Activated T-cell treated with anti-CD3 and anti-CD28 coated beads, Interleukin-2, amount 50 U/mL, for 72 hours (primary cell): ENCODE measurements at places on chromosomes 3 and 15.

GRCh38 chr3:5045961-5046360 lies 66.7 kb downstream of the BHLHE40 start:
- DNase-seq = no peak

- no peak for DNase-seq
Measured at GRCh38 chr3:59731943-59732342, 682.1 kb upstream of the CFAP20DC start.

- DNase-seq = peak; percentile 55
Measured at GRCh38 chr15:90818251-90819210, 49.9 kb upstream of the FURIN start.

- DNase-seq = no peak
Measured at GRCh38 chr3:144055604-144056003, 84.0 kb downstream of the DIPK2A start.

- DNase-seq = no peak
Measured at GRCh38 chr3:51559411-51559888, 20.9 kb downstream of the RAD54L2 start.

DNA sequence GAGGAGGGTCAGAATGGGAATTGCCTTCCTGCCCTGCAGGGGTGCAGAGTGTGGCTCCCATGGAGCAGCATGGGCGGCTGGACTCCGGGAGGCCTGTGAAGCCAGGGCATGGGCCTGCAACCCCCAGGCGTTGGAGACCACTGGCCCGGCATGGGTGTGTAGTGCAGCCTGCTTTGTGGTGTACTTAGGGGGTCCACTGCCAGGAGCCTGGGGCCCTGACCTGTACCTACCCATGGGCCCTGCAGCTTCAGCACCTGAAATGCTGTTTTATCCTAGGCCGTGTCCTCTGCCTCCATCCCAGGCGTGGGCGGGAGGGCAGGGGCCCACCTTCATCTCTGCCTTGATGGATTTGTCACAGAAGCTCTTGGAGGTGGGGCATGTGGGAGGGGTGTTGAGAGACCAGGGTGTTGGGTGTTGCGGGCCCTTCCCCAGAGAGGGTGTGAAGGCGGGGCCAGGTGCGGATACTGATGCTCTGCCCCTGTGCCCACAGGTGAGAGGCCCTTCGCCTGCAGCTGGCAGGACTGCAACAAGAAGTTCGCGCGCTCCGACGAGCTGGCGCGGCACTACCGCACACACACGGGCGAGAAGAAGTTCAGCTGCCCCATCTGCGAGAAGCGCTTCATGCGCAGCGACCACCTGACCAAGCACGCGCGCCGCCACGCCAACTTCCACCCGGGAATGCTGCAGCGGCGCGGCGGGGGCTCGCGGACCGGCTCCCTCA lies 45.0 kb downstream of the KLF13 start:
- DNase-seq = no peak

DNA sequence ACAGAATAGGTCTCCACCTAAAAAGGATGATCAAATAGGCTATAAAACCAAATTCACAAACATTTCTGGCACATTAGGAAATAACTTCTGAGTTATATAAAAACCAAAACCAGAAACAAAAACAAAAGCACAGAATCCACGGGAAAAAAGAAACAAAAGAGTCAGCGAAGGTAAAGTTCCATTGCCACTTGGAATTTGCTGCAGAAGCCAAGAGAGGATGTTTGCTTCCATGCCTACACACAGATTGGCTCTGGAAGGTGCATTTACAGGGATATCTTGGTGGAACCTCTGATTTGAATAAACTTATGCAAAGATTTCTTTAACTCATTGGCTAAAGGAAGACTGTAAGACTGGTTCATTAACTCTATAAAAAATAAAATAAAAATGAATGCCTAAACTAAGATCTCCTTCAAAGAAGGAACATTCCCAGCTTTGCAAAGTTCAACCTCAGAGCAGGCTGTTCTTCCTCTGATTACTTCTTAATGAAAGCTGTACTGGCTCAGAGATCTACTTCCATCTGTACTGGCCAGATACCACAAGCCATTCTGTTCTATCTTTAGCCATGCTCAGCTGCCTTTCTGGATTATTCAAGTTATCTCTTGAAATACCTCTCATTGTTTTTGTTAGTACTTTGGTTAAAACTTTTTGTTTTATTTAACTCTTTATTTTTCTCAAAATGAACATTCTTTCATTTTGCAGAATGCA lies 537.5 kb upstream of the CCDC54 start:
- no peak for DNase-seq

GRCh38 chr3:13268961-13269441 lies 151.1 kb downstream of the NUP210 start:
- DNase-seq = no peak

DNA sequence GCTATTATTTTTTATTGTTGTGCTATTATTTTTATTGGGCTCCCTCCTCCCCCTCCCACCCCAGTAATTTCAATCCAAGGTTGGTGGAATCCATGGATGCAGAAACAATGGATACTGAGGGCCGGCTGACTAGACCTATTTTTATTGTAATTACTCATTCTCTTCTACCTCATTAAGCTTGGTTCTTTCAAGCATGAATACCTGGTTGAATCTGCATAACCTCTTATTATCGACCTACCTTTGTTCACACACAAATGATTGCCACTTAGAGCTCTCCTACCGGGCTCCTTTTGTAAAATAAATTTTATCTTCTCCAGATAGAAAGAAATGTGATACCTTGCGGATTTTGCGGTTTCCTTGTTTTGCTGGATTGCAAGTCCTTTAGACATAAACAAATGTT lies 31.6 kb downstream of the BTD start:
- DNase-seq = no peak

DNA sequence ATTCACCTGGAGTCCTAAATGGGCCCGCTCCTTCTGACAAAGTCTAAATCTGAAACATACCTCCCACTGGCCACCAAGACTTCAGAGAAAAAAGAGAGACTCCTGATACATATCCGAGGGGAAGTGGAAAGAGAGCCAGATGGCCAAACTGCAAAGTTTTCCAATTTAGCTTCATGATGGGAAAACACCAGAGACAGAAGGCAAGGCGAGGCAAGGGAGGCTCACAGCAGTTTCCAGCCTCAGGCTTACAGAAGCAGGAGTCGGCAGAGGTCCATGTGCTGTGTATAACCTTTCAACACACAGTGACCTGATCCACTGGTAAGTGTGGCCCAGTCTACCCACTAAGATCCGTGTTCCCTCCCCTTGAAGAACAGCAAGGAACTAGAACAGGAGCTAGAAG lies 29.9 kb upstream of the PDE8A start:
- no peak for DNase-seq

- no peak for DNase-seq
Measured at GRCh38 chr3:138389841-138390581, 41.6 kb downstream of the MRAS start.

DNA sequence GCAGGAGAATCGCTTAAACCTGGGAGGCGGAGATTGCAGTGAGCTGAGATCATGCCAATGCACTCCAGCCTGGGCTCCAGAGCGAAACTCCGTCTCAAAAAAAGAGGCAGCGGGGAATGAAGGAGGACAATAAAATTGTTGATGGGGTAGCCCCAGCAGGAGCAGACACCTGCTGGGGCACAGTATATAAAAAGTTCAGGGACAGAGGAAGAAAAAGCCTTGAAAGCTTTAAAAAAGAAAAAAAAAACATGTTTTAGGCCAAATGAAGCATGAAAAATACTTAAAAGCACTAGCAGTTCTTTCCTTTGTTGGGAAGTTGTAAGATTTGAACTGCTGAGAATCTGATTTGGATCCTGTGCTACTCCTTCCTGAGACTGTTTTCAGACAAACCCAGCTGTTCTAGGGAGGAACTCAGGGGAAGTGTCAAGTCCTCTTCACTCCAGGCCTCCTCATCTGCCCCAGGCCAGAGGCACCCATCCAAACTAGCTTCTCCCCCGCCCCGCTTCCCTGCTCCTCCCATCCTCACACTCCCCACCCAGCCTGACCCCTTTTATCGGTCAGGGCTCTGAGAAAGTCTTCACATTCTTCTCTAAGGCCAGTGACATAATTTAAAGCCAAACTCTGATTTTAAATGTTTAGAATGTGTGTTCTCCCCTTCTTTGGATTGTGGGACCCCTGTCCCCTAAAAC lies 4.9 kb downstream of the IL17RD start:
- DNase-seq = no peak

DNA sequence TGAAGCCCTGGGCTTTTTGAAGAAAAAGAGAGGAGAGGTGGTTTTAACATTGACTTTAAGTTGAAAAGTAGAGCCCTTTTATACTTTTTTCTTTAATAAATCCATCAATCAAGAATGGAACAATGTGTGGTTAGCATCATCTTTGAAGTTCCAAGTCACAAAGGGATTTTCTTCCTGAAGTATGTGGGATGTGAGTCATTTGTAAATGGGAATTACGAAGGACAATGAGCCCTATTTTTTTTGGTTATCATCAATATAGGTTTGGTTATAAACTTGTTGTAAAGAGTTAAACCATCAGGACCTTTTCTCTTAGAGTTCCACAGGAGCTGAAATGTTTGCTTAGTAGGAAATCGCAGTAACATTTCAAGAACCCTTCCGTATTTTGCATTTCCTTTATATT lies 38.3 kb downstream of the PIK3CA start:
- DNase-seq = no peak

- DNase-seq = no peak
Measured at GRCh38 chr15:89837134-89837829, 22.6 kb upstream of the ANPEP start.
